ENCODE measurements at places on chromosomes 5 and 9. TPM values are rescaled to one million over a fixed set of nuclear protein-coding genes. Genes with fewer than 3 reads are reported as not detected.

ZDHHC21 gene
- total RNA-seq, result 20.7 TPM

CTXN3 gene
- not detected for total RNA-seq

APBA1 gene
- total RNA-seq, result 5.5 TPM

ARHGEF37 gene
- total RNA-seq, result 1.5 TPM

SLC1A1 gene
- total RNA-seq, result 4.6 TPM

PNPLA7 gene
- 32.8 TPM for total RNA-seq

FBXL17 gene
- 21.0 TPM for total RNA-seq

TIMD4 gene
- total RNA-seq, result 2.2 TPM

ZNF79 gene
- 11.9 TPM for total RNA-seq

C9 gene
- 0.38 TPM for total RNA-seq

ANKRD31 gene
- total RNA-seq, result 0.38 TPM

SKP1 gene
- 183 TPM for total RNA-seq

TMEFF1 gene
- total RNA-seq, result 0.22 TPM

SLC22A5 gene
- total RNA-seq, result 6.8 TPM

ITGA2 gene
- 0.75 TPM for total RNA-seq

OR1Q1 gene
- total RNA-seq, result not detected

WWC1 gene
- total RNA-seq, result 1.1 TPM

SEMA4D gene
- total RNA-seq, result 6.0 TPM

SLF1 gene
- 5.9 TPM for total RNA-seq

SPINK6 gene
- not detected for total RNA-seq

CSF2 gene
- not detected for total RNA-seq

OTULINL gene
- 21.6 TPM for total RNA-seq

RMI1 gene
- total RNA-seq, result 5.6 TPM

FNIP1 gene
- total RNA-seq, result 90.8 TPM

C9orf85 gene
- 12.1 TPM for total RNA-seq

SV2C gene
- total RNA-seq, result 0.17 TPM

TRPM6 gene
- total RNA-seq, result 0.65 TPM

FRRS1L gene
- not detected for total RNA-seq

GCNT4 gene
- total RNA-seq, result 1.0 TPM

CDKN2A gene
- 1.9 TPM for total RNA-seq

APBB3 gene
- total RNA-seq, result 24.3 TPM

INSL4 gene
- total RNA-seq, result not detected

PLK2 gene
- 40.3 TPM for total RNA-seq

SLC45A2 gene
- not detected for total RNA-seq

HACD4 gene
- 3.5 TPM for total RNA-seq

SLC2A8 gene
- 28.4 TPM for total RNA-seq

SLC9A3 gene
- 1.3 TPM for total RNA-seq

LCN1 gene
- not detected for total RNA-seq

All from subcutaneous adipose tissue (tissue), 4 donors.